ENCODE measurements at places on chromosomes 7 and 10.

DNA sequence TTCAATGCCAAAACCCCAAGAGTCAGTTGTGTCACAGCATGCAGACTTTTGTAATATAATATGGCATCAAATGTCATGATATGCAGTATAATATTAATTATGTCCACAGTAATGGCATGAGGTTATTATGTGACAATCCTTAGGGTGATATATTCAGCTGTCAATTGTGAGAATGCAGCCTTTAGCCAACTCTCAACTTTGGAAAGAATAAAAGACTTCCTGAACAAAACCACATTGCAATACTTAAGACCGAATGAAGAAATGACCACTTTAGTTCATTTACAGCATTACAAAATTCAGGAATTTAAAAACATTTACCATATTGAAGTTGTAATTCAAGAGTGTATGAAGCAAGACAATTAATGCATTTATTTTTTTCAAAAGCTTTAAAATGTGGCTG lies 45.4 kb downstream of the CPVL start:
- DNase-seq = no peak

DNA sequence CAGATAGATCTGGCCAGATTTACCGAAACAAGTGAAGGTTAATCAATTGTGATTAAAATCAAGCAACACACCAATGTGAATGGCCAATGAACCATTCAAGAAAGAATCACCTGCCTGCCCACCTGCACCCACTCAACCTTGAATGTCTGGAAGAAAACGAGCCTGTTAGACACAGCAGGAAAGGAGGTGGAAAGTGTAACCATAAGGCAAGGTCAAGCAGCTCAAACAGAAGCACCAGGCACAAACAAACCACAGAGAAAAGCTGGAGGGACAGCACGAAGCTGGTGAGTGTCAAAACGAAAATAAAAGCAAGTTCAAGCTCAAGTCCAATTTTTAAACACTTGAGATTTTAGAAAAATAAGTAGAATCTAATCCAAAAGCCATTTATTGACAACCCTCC lies 64.9 kb downstream of the STEAP1B start:
- DNase-seq = no peak

- DNase-seq = no peak
These were observed 8.4 kb downstream of the RARRES2 start for GRCh38 chr7:150332852-150333635.

DNA sequence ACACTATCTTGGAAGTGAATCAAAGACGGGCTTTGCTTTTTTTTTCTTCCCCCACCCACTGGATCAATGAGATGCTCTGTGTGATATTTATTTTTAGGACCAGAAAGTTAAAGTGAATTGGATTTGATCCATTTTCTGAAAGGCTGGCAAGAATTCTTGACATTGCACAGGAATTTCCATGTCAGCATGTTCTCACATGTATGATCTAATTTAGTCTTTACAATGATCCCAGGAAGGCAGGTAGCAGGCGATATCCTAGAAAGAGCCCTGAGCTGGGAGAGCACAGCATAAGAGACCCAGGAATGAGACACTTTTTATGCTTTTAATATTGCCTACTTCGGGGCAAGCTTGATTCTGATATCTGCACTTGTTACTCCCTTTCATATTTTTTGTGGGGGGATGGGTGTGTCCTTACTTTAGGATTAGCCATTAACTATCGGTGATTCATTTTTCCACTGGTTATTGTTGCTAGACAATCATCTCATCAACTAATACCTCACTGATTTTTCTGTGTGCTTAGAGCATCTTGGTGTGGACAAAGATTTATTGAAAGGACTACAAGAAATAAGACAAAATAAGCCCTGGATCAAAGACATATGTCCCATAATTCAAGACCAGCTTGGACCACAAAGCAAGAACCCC lies 58.1 kb downstream of the NRP1 start:
- DNase-seq = no peak

- no peak for DNase-seq
These were observed 153.1 kb downstream of the AOAH start for GRCh38 chr7:36571190-36571560.

DNA sequence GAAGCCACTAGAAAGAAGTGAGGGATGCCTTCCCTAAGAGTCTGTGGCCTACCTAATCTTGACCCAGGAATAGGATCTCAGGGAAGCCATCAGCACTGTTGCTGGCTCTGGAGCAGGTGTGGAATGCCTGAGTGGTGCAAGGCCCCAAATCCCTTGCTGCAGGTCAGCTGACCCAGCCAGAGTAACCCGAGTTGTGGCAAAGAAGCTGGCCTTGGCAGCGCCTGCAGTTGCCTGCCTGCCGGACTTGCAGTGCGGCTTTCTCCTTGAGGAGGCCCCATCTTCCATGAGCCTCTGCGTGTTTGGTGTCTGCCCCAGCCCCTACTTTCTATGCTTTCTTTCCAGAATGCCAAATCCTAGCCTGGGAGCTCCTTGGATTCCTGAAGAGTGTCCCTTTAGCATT lies 5.8 kb downstream of the KIAA1217 start:
- DNase-seq = no peak

GRCh38 chr7:1210321-1210978 lies 22.2 kb upstream of the UNCX start:
- DNase-seq = no peak
